Effector CD8-positive, alpha-beta T cell (primary cell): ENCODE measurements at places on chromosomes 7 and 10.

- DNase-seq: no peak
Observed at GRCh38 chr10:102675011-102675665, 30.9 kb downstream of the TRIM8 start.

DNA sequence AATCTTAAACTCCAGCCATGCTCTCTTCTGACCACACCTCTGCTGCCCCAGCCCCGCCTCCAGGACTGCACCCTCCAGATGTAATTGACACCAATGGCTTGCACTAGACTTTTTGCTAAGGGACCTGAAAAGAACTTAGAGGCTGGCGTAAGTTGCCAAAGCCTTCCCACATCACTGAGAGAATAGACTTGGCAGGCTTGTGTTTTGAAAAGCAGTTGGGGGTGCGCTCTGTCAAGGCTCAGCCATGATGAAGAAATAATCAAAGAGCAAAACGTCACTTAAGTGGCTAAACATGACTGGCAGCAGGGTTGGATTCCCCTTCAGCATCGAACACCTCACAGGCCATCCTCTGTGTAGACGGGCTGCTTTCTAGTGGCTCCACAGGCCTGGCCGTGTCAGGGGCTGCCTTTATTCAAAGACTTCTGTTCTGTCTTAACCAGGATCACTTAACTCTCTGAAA is 195.2 kb upstream of the C7orf33 start:
- DNase-seq: no peak

DNA sequence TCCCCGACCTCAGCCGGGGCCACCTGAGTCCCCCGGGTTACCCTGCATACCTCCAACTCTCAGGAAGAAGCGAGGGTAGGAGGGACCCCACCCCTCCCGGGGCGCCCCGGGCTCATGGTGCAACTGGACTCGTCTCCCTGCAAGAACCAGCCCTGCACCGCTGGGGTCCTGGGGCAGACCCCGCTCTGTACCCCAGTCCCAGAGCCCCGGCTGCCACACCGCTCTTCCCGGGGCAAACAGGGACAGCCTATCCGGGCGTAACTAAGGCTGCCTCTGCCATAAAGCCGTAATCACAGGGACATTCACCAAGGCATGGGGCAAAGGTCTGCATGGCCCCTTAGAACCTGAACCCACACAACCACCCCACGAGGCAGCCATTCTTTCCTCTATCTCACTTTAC is 6.7 kb upstream of the MAFK start:
- DNase-seq: no peak

DNA sequence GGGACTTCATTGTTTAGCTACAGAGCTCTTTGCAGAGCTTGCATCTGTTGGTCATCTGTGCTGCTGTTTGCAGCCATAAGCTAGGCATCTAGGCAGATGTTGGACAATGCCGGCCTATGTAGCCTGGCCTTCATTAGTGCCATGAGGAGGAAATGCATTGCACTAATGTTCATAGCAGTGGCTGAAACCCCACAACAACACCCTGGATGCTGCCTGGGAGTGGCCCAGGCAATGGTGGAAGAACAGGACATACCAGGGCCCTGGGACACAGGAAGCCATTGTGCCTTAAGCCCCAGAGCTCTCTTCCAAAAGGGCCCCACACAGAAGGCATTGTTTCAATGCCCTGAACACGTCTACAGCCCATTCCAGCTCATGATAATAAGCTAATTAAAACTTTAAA is 131.5 kb upstream of the LYZL1 start:
- DNase-seq: no peak

- no peak for DNase-seq
Observed at GRCh38 chr10:118986815-118987790, 42.4 kb upstream of the NANOS1 start.

DNA sequence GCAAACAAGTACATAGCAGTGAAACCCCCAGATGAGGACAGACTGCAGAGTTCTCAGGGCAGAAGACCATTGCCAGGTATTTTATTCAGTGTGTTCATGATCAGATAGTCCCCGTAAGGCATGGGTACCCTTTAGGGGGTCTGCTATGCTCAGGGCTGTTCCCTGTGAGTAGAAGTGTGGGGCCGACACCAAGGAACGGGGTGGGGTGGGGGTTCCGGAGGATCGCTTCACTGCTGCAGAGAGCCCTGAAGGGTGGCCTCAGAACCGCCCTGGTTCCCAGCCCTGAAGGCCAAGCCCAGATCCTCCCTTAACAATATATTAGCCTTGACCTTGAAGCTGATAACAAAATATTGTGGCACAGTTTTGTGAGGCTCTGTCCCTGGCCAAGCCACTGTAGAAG is 89.6 kb downstream of the ACTR3B start:
- DNase-seq: no peak

GRCh38 chr7:78178319-78178718 is 379.7 kb downstream of the PHTF2 start:
- no peak for DNase-seq

GRCh38 chr7:37074370-37074769 is 350.1 kb upstream of the AOAH start:
- no peak for DNase-seq

DNA sequence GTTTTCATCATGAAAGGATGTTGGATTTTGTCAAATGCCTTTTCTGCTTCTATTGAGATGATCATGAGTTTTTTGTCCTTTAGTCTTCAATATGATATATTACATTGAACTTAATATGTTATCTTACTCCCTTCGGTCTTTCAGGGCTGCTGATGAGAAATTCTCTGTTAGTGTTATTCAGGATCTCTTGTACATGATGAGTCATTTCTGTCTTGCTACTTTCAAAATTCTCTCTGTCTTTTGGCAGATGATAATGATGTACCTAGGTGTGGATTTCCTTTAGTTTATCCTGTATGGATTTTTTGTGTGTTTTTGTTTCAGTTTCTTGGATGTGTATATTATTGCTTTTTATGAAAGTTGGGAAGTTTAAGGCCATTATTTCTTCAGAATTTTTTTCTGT is 320.9 kb upstream of the NPSR1 start:
- no peak for DNase-seq

DNA sequence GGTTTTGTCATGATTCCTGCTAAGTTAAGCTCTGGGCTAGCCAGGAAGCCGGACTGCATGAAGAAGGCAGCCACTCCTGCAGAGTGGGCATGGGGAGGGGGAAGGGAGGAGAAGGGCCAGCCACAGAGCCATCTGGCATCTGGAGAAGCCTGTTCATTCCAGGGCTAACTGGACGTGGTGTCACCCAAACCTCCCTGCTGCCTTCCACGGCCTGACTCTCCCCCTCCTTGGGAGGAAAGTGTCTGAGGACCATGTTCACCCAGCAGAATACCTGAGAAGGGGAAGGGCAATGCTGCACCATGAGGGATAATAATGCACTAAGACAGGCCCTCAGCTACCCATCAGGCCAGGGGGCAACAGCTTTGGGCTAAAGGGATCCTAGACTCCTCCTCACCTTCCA is 15.4 kb downstream of the AQP1 start:
- no peak for DNase-seq
